ENCODE measurements at places on chromosomes 1 and 21.

GRCh38 chr1:44000122-44000665 is 8.8 kb downstream of the CCDC24 start:
- DNase-seq, result no peak

GRCh38 chr1:20658166-20658915 is 2.8 kb downstream of the DDOST start:
- DNase-seq, result no peak

GRCh38 chr1:93740601-93741031 is 59.0 kb upstream of the BCAR3 start:
- DNase-seq, result no peak

- DNase-seq, result no peak
These were observed 60.1 kb upstream of the COA6 start for GRCh38 chr1:234313171-234313570.

DNA sequence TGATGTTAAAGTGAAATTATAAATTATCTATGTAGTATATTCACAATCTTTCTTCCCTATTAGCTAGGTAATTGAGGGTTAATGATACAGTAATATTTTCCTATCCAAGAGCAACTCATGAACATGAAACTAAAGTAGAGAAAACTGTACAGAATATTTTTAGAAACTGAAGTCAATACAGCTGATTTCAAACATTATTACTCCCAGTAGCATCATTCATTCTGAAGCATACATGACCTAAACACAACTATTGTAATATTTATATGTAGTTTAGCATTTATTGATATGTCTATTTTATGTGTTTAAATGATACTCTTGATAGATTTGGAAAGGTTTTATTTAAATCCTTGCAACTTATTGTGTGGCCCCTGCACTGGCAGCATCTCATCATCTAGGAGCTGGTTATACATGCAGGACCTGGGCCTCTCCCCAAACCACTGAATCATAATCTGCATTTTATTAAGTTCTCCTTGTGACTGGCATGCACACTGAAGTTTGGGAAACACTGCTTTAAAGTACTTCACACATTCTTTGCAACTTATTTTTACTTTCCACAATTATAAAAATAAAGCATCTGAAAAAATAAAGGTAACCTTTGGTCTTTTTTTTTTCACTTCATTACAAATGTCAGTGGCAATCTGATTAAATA is 199.9 kb downstream of the LRRC40 start:
- no peak for DNase-seq

GRCh38 chr1:168627370-168627769 is 51.0 kb downstream of the XCL1 start:
- no peak for DNase-seq
